Testis (tissue), 5 donors: ENCODE measurements at places on chromosomes 7 and 10.

DNA sequence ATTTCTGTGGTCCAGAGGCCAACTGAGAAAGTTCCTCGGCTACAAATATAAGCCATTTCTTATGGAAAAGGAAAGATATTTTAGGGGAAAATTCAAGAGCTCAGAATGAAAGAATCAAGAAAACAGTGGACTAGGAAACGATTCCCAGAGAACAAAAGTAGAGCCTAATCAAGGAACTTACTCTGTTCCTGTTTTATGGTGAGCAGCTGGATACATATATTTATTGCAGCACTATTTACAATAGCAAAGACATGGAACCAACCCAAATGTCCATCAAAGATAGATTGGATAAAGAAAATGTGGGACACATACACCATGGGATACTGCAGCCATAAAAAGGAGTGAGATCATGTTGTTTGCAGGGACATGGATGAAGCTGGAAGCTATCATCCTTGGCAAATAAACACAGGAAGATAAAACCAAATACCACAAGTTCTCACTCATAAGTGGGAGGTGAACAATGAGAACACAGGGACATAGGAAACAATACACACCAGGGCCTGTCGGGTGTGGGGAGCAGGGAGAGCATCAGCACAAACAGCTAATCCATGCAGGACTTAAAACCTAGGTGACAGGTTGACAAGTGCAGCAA is 298.7 kb downstream of the THSD7A start:
- no peaks in the 10 kb centered on the region for H3K4me1 ChIP-seq
- DNase-seq: no peak
- no peaks in the 10 kb centered on the region for H3K36me3 ChIP-seq
- H3K27ac ChIP-seq: no peak overlapping the region

- no peak for DNase-seq
- H3K36me3 ChIP-seq: no peaks in the 10 kb centered on the region
- H3K27me3 ChIP-seq: no peaks in the 10 kb centered on the region
Measured at GRCh38 chr10:74598891-74599566, 227.4 kb upstream of the KAT6B start.

DNA sequence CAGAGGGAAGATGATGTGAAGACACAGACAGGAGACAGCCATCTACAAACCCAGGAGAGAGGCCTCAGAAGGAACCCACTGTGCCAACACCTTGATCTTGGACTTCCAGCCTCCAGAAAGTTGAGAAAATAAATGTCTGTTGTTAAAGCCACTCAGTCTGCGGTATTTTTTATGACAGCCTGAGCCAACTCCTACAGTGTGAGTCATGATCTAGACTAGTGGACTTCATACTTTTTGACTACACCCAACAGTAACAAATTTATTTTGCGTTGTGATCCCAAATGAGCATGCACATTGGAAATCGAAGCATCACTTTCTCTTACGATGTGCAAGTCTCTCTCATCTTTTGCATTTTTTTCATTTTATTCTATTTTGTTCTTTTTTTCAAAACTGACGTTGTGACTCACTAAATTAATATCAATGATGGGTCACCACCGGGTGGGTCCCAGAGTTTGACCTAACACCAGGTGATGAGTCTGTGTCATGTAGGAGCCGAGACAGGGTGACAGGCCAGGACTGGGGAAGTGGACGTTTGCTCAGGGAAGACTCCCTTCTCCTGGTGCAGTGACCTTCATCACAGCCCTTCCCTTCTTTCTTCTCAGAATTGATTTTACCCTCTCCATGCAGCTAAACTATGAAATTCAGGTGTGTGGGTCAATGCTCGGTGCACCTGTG is 28.9 kb downstream of the PHYH start:
- H3K27me3 ChIP-seq: no peaks in the 10 kb centered on the region
- DNase-seq: no peak
- H3K27ac ChIP-seq: no peak overlapping the region
- no peaks in the 10 kb centered on the region for H3K4me1 ChIP-seq
- H3K4me3 ChIP-seq: no peak overlapping the region
- H3K36me3 ChIP-seq: no peaks in the 10 kb centered on the region

- no peak for DNase-seq
- H3K4me1 ChIP-seq: no peaks in the 10 kb centered on the region
- H3K27me3 ChIP-seq: no peaks in the 10 kb centered on the region
- H3K36me3 ChIP-seq: no peaks in the 10 kb centered on the region
Measured at GRCh38 chr10:83801983-83802382, 337.3 kb upstream of the GHITM start.

DNA sequence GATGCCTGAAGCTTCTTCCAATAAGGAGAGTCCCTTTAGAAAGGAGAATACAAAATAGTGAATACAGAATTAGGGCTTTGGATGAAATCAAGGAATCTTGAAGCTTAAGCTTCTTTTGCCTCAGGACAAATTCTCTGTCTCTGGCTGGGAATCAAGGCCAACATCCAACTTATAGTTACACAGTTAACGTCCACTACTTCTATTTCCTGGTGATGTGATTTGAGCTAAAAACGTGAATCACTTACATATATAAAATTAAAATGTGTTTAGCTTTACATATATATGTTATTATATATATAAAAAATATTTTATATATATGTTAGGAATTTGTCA is 11.4 kb upstream of the INPP5F start:
- H3K27me3 ChIP-seq: no peaks in the 10 kb centered on the region
- peak; percentile 17 for DNase-seq
- H3K4me3 ChIP-seq: no peak overlapping the region
- H3K27ac ChIP-seq: no peak overlapping the region
